Ureter (tissue), 1 donor: ENCODE measurements at places on chromosomes 4 and X.

- no peak for DNase-seq
Observed at GRCh38 chr4:150136481-150136880, 58.2 kb downstream of the DCLK2 start.

DNA sequence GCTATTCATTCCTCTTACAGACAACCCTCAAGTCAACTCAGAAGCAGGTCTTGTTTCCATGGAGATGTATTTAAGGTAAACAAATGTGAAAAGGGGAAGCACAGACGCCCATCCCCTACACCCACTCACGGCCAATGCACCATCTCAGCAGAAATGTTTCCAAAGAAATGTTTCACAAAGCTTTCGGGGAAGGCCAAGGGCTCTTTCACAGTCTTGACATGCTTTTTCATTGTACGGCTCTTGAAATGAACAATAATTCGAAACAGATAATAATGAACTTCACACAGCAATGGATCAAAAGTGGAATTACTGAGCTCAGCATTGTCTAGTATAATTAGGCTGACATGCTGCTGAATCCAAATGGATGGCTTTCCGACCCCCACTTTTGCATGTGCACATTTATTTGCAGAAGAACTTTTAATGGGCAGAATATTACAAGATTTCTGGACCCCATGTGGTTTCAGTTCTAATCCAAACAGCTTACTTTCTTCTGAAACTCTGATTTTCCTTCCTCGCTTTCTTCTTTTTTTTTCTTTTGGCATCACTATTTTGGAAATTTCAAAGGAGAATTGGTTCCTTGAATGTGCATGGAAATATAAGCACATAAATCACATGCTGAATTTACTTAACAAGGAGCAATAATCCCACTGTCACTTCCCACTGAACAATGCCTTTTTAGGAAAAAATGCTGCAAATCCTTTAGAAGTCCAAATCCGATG, 160.9 kb downstream of the SMIM20 start:
- DNase-seq = no peak

DNA sequence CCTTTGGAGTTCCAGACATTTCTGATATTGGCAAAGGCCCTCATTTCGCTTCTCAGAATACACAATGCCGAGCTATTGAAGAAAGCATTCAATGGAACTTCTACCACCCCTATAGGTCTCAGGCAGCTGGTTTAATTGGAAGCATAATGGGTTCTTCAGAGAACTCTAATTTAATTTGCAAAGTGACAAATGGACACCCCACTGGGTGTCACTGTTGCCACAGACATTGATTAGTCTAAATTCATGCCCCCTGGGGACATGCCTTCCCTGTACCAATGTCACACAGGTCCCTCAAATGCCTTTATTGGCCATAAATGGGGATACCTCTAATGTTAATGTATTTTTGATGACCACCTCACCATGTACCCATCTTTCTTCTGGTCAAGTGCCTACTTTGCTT, 22.9 kb upstream of the TMEM255A start:
- DNase-seq = no peak

GRCh38 chr4:158768555-158769174, at the start of gene FNIP2:
Gene FNIP2 (plus strand): TSS chr4:158769026. CDS start chr4:158769213, 187 bp downstream.
- peak; percentile 82 for DNase-seq

- DNase-seq = no peak
Observed at GRCh38 chr4:80249144-80249543, 17.3 kb upstream of the FGF5 start.

- no peak for DNase-seq
Observed at GRCh38 chr4:141730805-141731204, 94.4 kb downstream of the IL15 start.

DNA sequence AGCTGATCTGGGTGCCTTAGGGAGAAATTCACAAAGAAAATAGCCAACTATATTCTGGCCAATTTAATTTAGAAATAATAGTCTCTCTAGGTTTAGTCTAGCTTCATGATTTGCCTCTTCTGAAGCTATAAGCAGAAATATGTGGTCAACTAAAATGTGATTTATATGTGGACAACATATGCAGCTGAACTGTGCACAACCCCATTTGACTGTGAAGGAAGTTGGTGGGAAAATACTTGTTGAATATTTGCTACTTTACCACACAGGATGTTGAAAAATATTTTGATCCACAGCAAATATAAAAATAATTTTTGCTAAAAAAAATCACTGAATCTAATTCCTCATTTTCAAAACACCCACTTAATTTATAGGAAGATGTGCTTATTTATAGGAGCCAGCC, 15.7 kb upstream of the RNF128 start:
- DNase-seq = no peak

DNA sequence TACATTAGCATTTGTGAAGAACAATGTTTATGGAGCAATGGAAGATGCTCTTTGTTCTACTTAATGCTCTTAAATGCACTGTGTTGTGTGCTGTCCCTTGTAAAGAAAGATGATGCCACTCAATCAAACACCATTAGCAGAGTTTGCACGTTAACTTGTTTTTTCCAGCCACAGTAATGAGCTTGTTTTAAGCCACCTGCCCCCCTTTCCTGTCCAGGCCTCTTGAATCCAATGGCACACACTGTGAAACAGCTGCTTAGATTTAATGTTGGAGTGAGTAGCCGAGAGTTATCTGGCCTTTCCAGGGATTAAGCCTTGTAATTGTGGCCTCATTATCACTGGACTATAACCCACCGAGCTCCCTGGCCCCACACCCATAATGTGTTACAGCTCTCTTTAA, 86.0 kb downstream of the PAK3 start:
- no peak for DNase-seq

DNA sequence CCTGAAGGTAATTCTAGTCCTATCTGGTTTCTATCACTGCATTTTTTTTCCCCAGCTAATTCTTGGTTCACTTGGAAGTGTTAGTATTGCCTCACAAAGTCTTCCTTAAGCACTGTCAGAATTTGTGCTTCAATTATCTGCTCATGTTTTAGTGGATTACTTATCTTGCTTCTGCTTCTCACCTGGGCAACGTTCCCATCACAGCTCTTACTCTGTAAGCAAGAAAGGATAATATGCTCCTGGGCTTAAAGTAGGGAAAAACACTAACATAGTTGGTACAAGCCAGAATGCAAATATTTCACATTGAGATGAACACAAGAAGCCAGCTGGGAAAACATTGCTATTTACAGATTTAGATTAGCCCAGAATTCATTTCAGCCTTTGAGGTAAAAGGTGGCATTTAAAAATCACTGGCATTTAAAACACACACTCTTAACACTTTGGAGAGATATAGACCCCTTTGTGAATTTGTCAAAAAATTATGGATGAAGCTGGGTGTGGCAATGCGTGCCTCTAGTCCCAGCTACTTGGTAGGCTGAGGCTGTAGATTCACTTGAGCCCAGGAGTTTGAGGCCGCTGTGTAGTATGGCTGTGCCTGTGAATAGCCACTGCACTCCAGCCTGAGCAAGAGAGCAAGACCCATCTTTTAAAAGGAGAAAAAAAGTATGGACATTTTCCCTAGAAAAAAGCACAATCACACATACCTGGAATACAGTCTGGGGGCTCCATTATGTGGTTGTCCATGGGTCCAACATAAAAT, 6.6 kb upstream of the PTPN13 start:
- DNase-seq = no peak

DNA sequence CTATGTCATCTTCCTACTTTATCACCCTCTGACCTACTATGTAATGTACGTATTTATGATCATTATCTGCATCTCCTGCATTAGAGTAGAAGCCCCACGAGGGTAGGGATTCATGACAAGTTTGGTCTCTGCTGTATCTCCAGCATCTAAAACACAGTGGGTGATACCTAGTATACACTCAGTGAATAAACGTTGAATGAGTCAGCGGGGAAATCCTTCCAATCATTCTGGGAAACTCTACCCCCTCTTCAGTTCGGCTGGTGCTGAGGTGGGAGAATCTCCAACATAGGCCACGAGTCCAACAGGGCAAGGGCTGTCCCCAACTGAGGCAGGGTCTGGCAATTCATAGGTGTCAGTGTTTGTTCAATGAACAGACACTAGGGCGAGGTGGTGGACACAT, 74.4 kb upstream of the EFNB1 start:
- DNase-seq = no peak

GRCh38 chr4:20486433-20486832, 213.8 kb upstream of the PACRGL start:
- DNase-seq = no peak

DNA sequence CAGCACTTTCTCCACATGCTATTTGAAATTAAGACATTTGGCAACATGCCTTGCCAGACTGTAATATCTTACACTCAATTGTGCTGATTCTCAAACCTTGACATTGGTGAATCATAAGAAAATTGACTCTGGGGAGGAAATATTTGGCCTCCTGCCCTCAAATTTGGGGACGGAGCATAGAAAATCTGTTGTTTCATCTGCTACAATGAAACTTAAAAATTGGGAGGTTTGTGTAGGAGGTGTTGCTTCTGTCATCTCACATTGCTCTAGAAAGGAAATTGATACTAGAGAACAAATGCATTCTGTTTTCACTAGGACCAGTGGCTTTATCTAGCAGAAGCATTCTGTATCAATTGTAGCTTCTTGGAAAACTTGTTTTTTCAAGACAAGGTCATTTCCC, 5.3 kb downstream of the OCRL start:
- no peak for DNase-seq

DNA sequence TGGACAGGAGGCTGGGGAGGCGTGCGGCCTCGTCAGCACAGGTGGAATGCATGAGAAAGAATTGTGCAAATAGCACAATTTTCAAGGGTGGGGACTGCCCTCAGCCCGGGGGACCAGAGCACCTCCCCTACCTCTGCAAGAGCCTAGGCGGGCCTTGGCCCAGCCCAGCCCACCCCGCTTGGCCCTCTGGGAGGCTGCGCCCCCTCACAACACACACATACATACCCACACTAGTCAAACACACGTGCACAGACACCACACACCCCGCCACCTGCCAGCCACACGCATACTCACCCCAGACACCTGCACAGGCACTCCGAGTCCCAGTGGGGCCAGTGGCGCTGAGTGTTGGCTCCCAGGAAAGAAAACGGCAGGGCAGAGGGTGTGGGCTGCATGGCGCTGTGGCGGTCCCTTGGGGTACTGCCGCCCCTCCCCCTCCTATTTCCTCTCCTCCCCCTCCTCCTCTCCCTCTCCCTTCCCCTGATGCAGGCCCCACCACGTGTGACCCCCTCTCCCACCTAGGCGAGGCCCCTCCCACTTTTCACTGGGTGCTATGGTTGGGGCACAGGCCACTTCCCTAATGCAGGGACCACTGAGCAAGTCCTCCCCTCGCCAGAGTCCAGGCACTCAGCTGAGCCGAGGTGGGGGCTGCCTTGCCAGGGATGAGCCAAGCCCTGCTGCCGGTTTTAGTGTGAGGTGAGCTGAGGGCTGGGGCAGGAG, 84.5 kb downstream of the FAM53A start:
- no peak for DNase-seq

DNA sequence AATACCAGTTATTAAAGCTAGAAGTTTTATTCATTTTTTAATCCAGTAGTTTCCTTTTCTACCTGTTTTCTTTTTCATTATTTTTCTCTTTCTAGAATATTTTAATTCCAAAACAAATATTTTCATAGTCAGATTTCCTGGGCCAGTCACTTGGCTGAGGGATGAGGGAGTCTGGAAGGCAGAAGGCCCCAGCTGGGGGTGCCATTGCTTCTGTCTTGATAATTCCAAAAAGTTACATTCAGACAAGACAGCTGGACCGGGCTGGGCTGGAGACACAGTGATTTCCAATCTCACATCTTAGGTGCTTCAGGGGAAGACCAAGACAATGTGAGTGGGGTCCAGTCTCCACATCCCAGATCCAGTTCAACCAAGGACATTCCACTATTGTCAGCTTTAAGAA, 263.5 kb downstream of the TMA16 start:
- no peak for DNase-seq

- no peak for DNase-seq
Observed at GRCh38 chr4:121785479-121785878, 15.6 kb upstream of the EXOSC9 start.

DNA sequence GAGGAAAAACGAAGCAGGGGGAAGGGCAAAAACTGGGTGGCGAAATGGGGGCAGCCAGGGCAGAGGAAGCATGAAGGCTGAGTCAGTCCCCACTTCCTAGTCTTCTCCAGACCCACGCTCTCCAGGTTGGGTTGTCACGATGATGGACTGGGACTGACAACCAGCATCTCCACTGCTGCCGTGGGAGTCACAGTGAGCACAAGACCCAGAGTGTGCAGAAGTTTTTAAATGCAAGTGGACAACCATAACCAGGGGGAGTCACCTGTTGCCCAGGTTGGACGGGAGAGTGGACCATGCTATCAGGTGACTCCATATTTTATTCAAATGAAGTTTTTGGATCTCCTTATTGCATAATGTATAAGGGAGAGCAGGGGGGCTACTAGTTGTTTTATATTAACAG, 511.4 kb upstream of the ZFP42 start:
- DNase-seq = no peak

- DNase-seq = no peak
Observed at GRCh38 chrX:134461437-134461836, 1.5 kb downstream of the HPRT1 start.

- no peak for DNase-seq
Observed at GRCh38 chr4:155338196-155338595, 38.6 kb downstream of the MAP9 start.

GRCh38 chr4:150379454-150379853, 202.5 kb upstream of the MAB21L2 start:
- no peak for DNase-seq

GRCh38 chr4:76232681-76233080, 18.8 kb upstream of the FAM47E start:
- no peak for DNase-seq

- DNase-seq = no peak
Observed at GRCh38 chr4:181821039-181822004, 421.9 kb upstream of the TENM3 start.

GRCh38 chrX:16953606-16954211, 7.3 kb downstream of the REPS2 start:
- DNase-seq = no peak

DNA sequence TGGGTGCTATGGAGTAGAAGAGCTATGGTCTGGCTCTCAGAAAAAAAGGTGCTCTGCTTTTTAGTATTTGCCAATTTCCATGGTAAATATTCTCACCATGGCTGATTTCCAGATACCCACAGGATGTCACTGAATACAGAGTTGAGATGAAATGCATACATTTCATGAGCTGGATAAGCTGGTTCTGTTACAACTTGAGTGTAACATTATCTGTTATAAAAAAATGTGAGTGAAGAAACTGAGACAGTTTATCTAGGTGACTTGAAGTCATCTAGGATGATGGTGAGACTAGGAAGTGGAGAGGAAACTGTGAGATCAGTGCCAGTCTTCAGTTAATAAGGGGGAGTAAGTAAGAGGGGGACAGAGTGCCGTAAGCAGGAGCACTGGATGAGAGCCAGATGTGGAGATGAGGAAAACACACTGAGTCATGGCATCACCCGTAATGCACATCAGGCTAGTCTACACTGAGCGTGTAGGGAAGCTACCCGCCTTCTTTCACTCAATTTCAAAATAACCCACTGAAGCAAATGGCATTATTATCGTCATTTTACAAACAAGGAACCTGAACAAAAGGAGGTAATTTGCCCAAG, 5.0 kb downstream of the HPSE start:
- DNase-seq = no peak

GRCh38 chr4:7252051-7252450, 59.7 kb downstream of the SORCS2 start:
- no peak for DNase-seq
